ENCODE measurements at places on chromosomes 2 and 18.

GRCh38 chr2:235270956-235271355 is 222.9 kb upstream of the AGAP1 start:
- DNase-seq, result no peak

DNA sequence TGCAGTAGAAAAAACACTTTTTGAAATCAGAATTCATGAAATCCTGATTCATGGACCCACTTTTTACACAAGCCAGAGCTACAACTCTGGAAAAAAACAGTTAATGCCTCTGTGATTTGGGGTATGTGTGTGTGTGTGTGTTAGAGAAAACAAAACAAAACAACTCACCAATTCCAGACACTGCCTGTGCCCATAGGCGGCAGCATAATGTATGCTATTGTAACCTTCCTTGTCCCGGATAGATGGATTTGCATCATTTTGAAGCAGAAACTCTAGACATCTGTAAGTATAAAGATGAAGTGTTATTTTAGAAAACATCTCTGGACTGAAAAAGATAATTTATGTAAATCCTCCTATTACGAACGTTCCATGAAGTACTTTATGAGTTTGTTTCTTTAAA is 152.0 kb upstream of the PGAP1 start:
- DNase-seq, result no peak

DNA sequence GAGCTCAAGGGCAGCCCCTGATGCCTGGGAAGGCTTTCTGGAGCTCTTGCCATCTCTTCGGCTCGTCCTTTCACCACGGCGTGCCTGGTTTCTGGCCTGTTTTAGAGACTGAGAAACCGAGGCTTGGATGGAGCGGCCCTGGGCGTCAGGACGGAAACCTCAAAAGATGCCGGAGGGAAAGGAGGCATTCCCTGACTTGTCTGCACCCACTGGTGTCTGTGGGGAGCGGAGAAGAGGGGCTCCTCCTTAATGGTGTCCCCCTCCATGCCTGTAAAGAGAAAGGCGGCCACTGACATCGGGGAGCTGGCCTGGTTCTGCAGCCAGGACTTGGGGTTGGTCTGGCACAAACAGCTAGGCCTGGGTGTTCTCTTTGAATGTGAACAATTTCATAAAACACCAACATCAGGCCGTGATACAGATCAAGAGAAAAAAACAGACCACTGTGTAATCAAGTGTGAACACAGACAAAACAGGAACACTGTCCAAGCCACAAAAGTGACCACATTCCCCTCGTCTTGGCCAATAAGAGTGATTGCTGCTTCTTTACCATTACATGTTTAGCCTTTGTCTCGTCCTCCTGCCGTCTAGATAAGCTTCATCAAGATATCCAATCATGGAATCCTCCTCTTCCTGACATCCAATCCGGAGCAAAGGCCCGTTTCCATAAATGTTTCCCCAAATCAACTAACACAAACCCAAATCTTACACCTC is 633 bp upstream of the ILKAP start:
- no peak for DNase-seq

GRCh38 chr2:189045836-189046235 is 71.7 kb downstream of the COL3A1 start:
- no peak for DNase-seq

DNA sequence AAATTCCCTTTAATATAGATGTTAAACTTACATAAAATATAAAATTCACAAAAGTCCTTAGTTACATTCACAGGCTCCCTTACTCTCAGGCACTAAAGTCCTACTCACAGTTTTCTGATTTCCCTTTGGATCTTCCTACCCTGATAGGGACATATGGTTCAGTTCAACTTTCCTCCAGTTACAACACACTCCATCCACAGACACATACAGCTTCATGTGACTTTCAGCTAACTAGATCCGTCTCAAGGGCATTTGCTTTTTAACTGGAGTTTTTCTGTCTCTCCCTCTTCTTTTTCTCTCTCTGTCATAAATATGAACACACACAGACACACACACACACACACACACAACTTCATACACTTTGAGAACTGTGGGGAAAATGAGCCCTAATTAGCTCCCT is 419.2 kb downstream of the LRP1B start:
- DNase-seq, result no peak

DNA sequence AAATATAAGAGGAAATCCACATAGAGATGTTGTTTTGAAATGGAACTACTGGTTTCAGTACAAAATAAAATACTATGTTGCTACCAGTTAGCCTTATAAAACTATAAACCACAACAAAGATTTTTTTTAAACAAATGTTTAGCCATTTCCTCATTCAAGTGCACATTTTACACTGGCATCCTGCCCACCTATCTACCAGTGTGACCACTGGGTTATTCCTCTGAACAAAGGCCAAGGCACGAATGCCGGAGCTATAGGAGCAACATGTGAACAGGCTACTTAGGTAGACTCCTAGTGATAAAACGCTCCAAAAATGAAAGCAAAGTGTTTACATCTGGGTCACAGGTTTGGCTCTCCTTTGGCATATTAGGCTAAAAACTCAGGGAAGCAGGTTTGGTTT is 31.8 kb upstream of the SULT1C4 start:
- DNase-seq, result no peak

DNA sequence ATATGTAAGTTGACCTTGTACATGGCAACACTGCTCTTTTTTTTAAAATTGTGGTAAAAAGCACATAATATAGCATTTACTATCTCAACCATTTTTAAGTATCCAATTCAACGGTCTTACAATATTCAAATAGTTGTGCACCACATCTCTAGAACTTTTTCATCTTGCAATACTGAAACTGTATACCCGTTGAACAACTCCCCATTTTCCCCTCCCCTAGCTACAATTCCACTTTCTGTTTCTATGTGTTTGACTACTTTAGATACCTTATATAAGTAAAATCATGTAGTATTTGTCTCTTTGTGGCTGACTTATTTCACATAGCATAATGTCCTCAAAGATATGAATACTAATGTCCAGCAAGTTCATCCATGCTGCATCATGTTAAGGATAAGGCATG is 452.1 kb downstream of the TXNL1 start:
- no peak for DNase-seq

DNA sequence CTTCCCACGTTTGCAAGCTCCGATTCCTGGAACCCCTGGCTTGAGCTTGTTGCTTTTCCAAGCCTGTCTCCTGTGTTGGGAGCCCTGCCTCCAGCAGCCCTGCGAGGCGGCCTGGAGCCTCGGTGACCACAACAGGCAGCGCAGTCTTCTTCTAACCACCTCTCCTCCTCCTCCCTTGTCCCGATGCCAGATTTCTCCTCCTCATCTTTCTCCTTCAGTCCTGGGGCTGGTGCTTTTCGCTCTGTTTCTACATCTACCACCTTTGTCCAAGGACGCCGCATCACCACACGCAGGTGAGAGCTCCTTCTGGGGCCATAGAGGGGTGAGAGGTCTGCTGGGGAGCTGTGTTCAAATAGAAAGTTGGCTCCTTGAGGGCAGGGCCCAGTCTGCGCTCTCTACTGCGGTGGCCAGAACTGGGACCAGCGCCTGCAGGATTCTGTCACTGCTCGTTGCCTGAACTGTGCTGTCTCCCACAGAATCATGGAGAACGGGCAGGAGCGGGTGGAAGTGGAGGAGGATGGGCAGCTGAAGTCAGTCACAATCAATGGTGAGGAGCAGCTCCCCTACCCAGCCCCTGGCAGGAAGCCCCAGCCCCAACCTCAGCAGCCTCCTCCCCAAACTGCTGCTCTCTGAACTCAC is 3.9 kb downstream of the DNAJB2 start:
- DNase-seq, result no peak

- DNase-seq, result no peak
These were observed 249.8 kb downstream of the CYP26B1 start for GRCh38 chr2:71897836-71898235.

DNA sequence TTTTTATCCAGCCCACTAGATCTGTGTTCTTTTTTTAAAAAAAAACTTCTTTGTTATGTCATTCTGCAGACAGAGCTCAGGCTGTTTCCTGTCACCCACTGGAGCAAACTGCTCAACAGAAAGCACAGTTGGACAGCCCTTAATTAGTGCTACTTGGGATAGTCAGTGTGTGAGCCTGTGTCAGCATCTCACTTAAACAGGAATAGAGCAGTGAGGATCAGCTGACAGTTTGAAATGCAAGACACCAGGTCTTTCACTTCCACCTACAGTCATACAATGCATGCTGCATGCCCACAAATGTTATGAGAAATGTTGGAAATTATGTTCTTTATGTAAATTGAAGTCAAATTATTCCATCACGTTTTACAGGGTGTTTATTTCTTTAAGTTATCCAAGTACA is 174.9 kb downstream of the NR4A2 start:
- DNase-seq, result no peak

- DNase-seq, result no peak
These were observed 113.7 kb upstream of the NCK2 start for GRCh38 chr2:105631011-105631410.

DNA sequence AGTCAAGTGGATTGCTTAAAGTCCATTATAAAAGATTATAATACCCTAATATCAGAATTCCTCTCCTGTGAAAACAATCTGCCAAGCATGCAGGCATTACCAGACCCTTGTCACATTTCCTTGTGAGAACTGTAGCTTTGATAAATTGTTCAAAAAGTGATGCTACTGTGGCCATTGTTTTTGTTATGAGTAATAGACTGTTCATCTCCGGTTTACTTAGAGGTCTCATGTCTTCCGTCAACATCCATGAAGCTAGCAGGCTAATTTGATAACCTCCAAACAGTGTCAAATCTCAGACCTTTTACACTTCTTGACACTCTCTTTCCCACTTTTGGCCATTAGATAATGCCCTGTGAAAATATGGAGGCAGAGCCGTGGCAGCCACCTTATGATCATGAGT is 342.7 kb downstream of the CPS1 start:
- no peak for DNase-seq

DNA sequence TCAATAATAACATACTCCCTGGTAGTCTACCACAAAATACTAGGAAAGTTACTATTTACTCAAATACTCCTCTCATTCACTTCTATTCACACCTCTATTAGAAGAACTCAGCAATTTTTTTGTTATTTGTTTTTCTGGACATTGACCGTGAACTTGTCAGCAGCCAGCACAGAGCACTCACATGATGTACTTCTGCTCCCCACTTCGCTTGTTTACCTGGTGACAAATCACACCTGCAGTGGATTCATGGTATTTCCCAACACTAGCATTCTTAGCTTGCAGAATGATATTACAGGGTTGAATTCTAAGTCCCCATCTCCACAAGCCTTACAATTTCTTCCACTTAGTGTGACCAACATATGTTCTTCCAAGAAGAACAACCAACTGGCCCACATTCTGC is 238.2 kb downstream of the SATB2 start:
- no peak for DNase-seq

GRCh38 chr2:170369894-170370293 is 191.9 kb downstream of the MYO3B start:
- DNase-seq, result no peak

DNA sequence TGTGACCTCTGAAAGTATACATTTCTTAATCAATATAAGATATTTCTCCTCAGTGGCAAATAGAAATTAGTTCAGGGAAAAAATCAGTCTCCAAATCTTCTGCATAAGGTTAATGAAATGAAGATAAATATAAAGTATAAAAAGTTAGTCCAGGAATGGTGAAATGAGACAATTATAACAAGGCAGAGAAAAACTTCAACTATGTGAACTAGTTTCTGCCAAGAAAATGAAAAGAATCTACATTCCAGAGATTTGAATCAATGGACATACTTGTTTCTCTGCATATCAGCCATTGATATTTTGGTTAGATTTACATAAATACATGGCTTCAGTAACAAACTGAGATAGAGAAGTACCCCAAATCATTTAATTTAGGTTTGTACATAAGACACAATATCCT is 249.0 kb downstream of the EXOC6B start:
- no peak for DNase-seq

GRCh38 chr2:210546424-210547208 is 9.8 kb upstream of the CPS1 start:
- no peak for DNase-seq

- DNase-seq, result no peak
These were observed 94.3 kb upstream of the ITGB6 start for GRCh38 chr2:160294339-160294803.

GRCh38 chr2:98308532-98308931 is 37.7 kb upstream of the CNGA3 start:
- no peak for DNase-seq

DNA sequence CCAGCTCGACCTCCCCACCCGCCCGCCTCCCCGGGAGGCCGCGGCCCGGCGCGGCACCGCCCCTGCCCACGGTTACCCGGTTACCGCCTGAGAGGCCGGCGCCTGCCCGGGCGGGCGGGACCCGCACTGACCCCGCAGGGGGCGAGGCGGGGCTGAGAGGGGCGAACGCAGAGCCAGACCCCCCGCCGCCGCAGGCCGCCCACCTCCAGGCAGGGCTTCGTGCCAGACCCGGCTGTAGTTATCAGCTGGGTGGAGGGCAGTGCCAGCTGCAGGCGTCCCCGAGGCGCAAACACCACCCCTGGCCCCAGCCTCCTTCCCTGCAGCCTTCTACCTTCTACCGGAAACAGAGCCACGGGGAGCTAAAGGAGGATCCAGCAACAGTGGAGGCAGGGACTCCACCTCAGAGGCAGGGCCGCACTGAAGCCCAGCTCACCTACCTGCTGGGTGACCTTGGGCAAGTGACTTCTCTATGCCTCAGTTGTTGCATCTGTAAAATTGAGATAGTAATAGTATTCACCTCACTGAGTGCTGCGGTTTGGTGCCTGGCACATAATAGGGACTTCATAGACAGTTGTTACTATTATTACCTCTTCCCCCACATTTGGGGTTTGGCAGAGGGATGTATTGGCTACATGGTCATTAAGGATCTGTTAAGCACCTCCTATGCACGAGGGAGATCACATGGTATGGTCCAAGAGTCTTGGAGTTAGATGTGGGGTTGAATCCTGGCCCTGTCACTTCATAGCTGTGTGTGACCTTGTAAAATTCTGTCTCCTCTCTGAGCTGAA is 231.6 kb upstream of the SMAD2 start:
- DNase-seq, result no peak

DNA sequence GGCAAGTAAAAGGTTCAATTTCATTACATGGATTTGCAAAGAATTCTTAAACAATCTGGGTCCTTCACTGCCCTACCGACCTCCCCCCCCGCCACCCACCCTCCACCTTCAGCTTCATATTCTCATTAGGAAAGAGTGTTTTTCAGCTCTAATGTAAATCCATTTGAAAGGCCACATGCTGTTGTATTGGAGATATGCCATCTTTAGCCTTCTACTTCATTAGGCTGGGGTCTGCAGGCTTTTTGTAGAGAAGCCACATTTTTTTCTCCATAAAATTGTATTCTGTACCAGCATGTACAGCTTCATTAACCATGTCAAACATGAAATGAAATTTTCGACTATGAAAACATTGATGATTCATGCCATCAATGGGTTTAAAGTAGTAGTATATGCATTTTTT is 42.8 kb upstream of the THUMPD2 start:
- no peak for DNase-seq

- no peak for DNase-seq
These were observed 13.6 kb downstream of the NMS start for GRCh38 chr2:100483895-100484294.

GRCh38 chr2:26922405-26923188 is 47.8 kb upstream of the MAPRE3 start:
- DNase-seq, result no peak

All from T-helper 22 cell (primary cell).